GM12864 (cell line): ENCODE measurements at places on chromosomes 6 and 20.

GRCh38 chr6:16198061-16198705 lies 40.2 kb upstream of the GMPR start:
- DNase-seq: no peak

DNA sequence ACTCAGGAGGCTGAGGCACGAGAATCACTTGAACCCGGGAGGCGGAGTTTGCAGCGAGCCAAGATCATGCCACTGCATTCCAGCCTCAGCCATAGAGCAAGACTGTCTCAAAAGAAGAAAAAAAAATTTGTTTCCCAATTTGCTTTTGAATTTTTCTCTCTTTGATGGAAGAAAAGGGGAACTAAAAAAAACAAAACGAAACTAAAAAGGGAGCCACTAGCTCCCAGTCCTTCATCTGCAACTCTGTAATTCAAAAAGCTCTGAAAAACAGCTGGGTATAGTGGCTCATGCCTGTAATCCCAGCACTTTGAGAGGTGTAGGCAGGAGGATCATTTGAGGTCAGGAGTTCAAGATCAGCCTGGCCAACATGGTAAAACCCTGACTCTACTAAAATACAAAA lies 9.5 kb downstream of the OVOL2 start:
- no peak for DNase-seq

- no peak for DNase-seq
These were observed 243.1 kb upstream of the ADGRB3 start for GRCh38 chr6:68391953-68392352.

DNA sequence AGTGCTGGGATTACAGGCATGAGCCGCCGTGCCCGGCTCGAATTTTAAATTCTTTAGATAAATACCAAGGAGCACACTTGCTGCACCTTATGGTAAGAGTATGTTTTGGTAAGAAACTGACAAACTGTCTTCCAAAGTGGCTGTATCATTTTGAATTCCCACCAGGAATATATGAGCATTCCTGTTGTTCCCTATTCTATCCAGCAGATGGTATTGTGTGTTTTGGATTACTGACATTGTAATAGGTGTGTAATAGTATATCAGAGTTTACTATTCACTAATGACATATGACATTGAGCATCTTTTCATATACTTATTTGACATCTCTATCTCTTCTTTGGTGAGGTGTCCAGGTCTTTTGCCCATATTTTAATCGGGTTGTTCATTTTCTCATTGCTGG lies 40.5 kb downstream of the TGM6 start:
- DNase-seq: no peak

GRCh38 chr6:5996714-5997419 lies 9.9 kb downstream of the NRN1 start:
- DNase-seq: no peak

GRCh38 chr20:46488451-46488850 lies 24.9 kb downstream of the ZNF334 start:
- DNase-seq: no peak

DNA sequence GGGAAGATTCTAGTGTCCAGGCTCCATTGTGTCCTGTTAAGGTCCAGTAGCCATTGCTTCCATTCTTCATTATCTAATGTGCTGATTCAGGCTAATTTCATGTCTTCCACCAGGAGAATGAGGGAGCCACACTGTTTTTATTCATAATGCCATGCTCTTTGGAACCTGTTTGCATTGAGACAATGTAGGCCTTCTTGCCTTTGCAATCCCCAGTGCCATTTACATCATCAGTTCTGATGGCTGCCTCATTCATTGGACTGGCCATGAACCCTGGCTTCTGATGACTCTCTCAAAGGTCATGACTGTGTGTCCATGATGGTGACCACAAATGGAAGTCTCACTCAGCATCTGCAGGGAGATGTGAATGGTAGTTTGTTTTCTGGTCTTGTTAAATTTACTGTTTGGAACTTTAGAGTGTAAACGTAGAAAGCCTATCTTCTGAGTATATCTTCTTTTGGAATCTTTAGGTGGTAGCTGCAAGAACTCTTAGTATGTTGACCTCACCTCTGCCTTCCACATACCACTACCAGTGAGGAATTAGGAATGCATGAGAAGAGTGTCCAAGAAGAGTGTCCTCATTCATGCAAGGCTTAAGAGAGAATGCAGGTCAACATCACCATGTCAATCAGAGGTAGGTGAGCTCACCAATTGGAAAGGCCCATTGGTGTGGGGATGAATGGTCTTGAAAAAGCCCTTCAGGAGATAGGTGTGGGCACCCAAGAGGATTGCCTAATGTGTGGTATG lies 42.9 kb upstream of the ZFP64 start:
- no peak for DNase-seq

DNA sequence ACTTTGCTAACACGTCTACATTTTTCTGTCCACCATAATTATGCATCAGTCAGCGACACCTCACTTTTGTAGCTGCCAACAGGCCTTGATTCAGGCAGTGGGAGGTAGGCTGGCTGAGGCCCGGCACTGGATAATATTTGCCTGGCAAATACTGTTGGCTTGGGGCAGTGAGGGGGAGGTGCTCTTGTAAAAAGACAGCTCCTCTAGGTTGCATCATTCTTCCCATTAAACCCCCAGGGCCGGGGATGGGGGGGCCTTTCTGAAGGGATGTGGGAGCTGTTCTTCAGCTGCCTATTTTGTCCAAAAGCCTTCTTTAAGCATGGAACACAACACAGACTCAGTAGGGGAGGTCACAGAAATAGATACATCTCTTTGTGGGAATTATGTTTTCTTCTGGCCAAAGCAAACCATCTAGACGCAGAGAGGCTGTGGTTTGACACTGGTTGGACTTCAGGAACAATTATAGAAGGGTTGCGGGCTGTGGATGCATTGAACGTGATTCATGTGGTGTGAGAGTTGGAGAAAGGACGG lies 338.3 kb upstream of the NT5E start:
- DNase-seq: no peak

DNA sequence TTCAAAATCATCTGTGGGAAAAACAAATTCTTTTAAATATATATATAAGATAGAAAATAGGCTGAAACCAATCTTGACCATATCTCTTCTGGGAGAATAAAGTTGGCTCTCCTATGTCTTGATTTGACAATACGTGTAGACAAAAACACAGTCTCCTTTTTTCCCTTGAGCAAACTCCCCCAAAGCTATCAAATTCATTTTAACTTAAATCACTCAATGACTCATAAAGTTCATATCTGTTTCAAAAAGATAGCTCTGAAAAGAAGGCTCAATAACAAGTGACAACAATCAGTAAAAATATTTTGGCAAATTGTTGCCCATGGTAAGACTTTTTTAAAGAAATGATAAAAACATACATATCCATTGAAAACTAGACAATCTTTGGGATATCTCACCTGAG lies 236.0 kb upstream of the TENT5A start:
- no peak for DNase-seq

- DNase-seq: peak; percentile 27
These were observed 52.8 kb upstream of the UST start for GRCh38 chr6:148693882-148694484.

DNA sequence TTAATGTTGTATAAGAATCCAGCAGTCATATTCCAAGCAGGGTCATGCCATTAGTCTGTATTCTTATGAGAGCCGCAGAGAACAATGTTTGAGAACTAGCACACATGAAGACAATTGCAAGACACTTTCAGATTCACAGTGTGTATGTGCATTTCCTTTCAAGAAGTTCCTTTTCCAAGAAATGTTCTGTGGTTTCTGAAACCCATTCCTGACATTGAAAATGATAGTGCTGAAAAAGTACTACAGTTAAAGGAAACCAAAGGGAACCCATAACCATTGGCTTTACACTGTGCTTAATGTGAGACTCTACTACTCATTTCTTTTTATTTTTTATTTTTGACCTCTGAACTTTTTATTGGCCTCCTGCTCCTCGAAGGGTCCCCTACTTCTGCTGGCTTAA lies 4.2 kb upstream of the CALHM6 start:
- no peak for DNase-seq

DNA sequence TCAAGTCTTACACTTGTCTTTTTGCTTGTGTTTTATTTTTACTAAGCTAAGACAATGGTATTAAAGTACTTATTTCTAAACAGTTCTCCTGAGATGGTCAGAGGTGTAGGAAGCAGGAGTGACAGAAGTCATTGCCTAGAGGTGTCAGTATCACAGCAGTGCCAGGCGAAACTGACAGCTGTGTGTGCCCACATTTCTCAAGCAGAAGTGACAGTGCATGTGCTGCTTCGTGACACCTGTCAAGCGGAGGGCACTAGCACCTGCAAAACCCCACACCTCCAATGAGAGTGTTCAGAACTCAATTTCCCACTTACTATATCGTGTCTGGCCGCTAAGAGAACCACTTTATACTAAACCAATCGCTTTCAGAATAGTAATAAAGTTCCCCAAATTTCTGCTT lies 82.8 kb downstream of the SLC23A2 start:
- DNase-seq: no peak

- no peak for DNase-seq
These were observed 131.3 kb downstream of the PLCB4 start for GRCh38 chr20:9200196-9200595.
